ENCODE measurements at places on chromosomes 6 and 20.

- peak; percentile 4 for DNase-seq
Observed at GRCh38 chr6:138944412-138944811, 43.6 kb downstream of the REPS1 start.

GRCh38 chr20:43755390-43755789 lies 28.6 kb upstream of the GTSF1L start:
- DNase-seq = no peak

- DNase-seq = no peak
Observed at GRCh38 chr20:9660236-9660868, 146.0 kb downstream of the LAMP5 start.

- DNase-seq = no peak
Observed at GRCh38 chr6:14873781-14874441, 372.0 kb upstream of the JARID2 start.

DNA sequence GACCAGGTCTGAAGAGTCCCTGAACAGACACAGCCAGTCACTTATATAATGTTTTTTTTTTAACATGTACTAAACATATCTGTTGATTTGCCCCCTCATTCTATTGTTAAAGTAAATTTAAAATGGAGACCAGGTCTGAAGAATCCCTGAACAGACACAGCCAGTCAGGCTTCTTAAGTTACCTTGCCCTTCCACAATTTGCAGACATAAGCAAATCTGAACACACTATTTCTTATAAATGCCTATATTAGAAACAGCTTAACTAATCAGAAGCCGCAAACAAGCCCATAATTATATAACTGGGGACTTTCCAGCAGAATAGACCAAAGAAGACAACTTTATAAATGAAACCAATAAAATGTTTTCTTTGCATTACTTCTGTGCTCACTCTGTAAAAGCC lies 118.2 kb downstream of the DNAH8 start:
- DNase-seq = no peak

DNA sequence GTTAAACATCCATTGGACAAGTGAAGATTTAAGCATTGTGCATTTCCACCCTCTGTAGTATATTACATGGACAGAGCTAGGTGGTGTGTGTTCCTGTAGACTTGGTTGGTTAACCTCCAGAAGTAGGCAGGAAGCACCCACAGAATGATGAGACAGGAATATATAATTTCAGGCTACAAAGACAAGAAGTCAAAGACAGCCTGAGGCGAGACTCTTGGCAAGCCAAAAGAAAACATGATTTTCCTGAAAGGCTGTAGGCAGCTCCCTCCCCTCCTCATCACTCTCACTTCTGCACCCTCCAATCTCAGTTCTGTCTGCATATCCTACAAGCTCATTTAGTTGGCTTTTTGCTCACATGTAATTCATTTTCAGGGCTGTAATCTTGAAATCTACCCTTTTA lies 110.0 kb upstream of the SLC35B3 start:
- no peak for DNase-seq

- DNase-seq = no peak
Observed at GRCh38 chr20:57653546-57653900, 33.3 kb upstream of the ZBP1 start.

GRCh38 chr20:19449051-19449450 lies 236.6 kb downstream of the SLC24A3 start:
- DNase-seq = no peak

DNA sequence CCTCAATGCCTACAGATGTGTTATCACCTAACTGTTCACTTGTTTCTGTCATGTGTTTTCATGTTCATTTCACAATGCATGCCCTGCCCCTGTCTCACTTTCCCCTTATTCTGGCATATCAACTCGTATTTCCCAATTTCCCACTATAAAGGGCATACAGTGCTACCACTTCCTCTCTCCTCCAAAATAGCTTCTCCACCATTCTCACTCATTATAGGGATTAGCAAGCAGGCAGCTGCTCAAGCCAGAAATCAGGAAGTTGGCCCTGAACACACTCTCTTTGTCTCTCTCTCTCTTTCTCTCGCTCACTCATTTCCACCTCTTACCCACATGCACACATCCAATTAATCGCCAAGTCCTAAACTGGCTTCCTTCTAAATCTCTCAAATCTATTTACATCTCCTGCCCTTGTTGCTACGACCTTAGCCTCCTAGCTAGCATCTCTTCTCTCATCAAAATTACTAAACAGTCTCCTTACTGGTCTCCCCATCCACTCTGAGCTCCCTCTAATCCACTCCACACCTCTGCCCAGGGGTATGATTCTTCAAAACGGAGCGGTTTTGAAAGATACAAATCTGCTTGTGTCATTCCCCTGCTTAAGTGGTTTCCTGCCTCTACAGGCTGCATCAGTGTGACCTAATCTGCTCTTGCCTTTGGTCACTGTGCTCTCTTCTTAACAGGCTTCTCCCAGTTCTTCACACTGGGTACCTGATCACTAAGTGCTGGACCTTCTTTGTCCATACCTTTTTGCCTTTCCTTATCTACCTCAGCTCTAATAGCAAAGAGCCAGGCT lies 196.2 kb downstream of the BTBD9 start:
- DNase-seq = no peak
